ENCODE measurements at places on chromosomes 16 and 17.

GRCh38 chr16:19210280-19210924, 42.4 kb downstream of the SYT17 start:
- DNase-seq, result no peak

GRCh38 chr17:51541215-51541614, 280.9 kb downstream of the UTP18 start:
- no peak for DNase-seq

DNA sequence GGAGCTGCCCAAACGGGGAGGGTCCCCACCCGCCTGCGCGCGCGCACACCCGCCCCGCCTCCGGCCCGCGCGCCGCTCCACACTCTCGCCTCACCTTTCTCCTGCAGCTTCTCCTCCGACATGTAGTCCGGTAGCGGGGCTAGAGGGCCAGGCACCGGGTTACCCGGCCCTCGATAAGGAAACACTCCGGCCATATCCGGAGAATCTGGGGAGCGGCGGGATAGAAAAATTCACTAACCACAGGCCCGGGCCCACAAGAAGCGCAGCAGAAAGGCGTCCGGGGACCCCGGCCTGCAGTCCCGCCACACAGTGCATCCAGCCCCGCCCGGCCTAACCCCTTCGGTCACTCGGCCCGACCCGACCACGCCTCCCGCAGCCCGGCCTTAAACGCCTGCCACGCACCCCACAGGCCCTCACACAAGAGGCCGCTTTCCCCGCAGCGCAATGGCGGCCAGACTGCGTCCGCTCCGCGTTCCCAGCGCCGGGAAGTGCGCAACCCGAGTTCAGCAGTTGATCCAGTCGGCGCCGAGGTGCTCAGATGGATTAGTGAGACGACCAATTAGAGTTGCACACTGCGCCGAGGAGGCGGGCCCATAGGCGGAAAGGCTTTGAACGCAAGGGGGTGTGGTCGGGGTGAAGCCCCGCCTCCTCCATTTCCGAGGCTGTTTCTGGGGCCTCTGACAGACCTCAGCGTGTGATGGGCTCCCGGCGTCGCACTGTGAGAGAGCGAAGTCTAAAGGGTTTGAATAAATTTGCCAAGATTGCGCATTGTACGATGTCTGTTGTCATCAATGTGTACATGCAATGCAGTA, at the start of gene PRPF8:
PRPF8 (minus strand) TSS at position 490 of the 812 bp plus-strand sequence; CDS start at position 194, 296 bp downstream.
- DNase-seq, result peak; percentile 97

- no peak for DNase-seq
Measured at GRCh38 chr16:30658731-30659506, 688 bp downstream of the FBRS start.

- DNase-seq, result no peak
Measured at GRCh38 chr17:51730303-51731050, 428.0 kb downstream of the CA10 start.

GRCh38 chr17:1123921-1124715, 55.7 kb downstream of the ABR start:
- no peak for DNase-seq

GRCh38 chr16:57866529-57866918, 64.2 kb upstream of the KIFC3 start:
- DNase-seq, result no peak

DNA sequence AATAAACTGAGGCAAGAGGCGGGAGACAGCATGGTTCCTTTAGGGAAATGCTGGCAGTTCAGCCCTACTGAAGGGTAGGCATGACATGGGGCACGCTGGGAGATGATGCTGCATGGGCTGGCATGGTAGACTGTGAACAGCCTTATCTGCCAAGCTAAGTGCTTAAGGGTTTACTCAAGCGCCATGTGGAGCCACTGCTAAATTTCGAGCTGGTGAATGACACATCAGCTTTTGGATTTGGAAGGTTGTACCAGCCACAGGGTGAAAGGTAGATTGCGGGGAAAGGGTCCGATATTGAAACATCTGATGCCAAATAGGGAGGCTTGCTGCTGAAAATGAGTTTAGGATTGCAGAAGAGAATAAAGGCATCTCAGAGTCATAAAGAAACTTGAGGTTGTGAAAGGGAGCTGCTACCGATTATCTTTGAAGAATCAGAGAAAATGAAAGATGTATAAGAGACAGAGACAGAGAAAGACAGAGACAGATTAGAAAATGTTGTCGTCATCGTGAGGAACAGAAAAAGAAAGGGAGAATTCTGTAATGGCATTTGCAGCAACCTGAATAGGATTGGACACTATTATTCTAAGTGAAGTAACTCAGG, 16.3 kb downstream of the PIK3R5 start:
- no peak for DNase-seq

GRCh38 chr16:595942-596735, 6.3 kb downstream of the RAB40C start:
- DNase-seq, result no peak

GRCh38 chr16:88393034-88393433, 10.3 kb downstream of the ZNF469 start:
- no peak for DNase-seq

GRCh38 chr16:55494994-55495421, 13.9 kb upstream of the LPCAT2 start:
- DNase-seq, result no peak

DNA sequence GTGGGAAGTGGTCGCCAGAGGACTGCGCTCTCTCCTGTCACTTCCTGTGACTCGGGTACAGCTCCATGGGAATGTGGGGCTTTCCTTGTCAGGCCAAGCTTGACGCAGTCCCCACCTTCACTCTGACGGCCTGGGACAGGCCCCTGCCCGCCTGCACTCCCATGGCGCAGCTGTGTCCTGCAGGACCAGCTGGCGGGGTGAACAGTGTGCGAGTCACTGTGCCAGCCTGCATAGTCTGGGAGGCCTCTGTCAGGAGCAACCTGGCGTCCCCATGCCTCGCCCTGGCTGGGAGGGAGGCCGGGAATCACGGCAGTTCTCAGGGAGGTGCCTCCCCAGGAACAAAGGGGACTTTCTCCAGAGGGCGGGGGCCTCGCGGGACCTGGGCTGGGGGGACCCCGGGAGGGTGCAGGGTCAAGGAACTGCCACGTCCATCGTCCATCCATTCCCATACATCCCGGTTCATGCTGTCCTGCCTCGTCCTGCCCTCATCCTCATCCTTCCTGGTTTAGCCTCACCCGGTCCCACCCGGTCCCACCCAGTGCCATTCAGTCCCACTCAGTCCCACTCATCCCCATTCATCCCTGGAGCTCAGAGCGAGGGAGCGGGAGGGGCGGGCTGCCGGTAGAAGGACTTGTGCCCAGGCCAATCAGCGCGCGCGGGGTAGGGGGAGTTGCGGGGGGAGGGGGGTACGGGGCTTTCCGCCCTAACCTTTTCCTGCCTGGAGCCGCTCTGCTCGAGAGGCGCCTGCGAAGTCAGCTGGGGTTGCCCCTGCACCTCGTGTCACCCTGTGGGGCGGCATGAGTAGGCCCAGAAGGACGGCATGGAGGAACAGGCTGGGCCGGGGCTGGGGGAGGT, 13.4 kb downstream of the FLYWCH1 start:
- no peak for DNase-seq

DNA sequence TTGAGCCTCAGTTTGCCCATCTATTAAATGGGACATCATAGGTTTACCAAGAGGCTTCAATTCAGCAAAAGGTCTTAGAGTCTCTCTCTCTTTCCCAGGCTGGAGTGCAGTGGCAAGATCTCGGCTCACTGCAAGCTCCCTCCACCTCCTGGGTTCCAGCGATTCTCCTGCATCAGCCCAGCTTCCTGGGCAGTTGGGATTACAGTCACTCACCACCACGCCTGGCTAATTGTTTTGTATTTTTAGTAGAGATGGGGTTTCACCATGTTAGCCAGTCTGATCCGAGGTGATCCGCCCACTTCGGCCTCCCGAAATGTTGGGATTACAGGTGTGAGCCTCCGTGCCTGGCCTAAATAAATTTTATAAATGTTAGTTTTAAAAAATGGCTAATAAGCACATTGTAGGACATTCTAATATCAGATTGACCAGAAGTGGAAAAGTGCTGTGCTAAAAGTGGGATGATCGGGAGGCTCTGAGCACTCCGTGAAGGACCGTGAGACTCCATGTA, 1.0 kb upstream of the NLRP1 start:
- DNase-seq, result no peak

- no peak for DNase-seq
Measured at GRCh38 chr17:6696906-6697305, 16.3 kb downstream of the SLC13A5 start.

DNA sequence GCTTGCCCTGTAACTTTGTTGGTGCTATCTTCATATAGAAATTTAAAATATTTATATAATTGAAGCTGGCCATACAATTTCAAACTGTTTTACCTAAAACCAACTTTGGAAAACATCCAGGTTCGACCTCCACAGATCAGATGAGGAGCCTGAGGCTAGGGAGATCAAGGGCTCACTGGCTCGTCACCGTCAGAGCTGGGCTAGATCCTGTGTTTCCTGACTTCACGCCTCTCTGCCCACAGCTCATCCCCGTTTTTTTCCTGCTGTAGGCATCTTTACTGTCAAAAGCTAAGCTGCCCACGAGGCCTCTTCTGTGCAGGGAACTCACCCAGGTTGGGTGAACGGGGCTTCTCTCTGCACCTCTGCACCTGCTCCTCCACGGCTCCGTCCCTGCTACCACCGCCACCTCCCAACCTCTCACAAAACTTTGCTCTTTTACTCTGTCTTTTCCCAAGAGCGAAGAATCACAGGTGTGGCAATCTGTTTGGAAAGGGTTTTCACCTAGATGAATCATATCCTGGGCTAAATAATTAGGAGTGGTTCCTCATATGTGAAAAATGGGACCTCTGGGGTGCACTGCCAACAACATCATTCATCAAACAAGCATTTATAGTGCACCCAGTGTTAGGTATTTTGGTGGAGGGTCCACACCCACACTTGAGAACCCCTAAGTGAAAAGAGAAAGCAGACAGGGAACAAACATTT, 24.8 kb upstream of the KDM6B start:
- DNase-seq, result no peak

DNA sequence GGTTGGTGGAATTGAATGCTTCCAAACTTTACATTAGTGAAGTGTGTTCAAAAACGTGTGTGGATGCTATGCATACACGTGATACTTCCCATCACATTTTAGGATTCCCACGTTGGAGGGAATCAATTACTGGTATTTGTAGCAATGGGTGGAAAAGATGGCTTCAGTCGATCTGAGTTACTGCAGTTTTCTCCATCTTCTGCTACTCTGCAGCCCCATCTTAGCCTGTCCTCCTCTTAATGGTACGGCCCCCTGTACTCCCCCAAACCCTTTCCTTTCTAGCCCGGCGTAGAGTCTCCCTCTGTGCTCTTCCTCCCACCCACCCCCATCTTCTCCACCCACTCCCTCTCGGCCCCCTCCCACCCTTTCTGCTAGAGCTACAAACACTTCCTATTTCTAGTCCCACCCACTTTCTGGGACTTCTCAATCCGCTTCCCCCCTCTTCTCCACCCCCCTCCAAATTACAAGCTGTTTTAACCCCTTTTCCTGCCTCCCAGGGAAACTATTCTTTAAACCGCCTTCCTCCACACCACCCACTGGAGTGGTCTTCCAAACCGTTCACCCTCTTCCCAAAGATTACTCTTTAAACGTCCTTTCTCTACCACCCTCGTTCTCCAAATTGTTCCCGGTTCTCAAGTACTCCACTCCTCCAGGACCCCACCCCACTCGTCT, 1.1 kb downstream of the CHTF8 start:
- DNase-seq, result no peak

DNA sequence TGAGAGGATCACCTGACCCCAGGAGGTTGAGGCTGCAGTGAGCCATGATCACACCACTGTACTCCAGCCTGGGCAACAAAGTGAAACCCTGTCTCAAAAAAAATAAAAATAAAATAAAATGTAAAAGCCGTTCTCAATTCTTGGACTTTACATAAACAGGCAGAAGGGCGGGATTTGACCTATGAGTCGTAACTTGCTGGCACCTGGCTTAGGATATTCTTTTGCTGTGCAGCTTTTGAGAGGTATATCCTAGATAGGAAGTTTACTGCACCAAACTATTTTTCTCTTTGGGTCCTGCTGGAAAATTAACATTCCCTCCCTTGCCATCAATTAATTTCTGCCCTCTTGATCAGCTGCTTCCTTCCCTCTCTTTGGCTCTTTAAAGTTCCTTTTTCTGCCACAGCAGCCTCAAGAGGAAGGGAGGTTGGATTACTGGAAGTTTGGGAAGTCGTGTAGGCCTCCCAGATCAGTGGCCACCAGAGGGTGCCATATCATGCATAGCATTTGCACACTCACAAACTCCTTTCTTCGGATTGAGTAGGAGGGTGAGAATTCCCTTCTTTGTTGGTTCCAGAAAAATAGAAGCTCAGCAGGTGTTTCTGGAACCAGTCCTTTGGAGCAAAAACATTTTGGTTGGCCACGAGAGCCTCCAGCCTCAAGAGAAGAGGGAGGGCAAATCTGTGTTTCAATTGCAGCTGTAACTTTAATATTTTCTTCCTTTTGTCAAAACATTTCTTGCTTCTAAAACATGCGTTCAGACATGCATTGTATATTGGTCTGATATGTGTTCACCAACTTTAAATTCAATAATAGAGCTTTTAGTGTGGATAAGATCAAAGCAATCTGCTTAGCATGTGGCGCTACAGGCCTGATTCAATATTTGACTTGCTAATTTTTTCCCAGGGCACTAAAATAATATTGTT, 147.3 kb downstream of the CCDC182 start:
- peak; percentile 74 for DNase-seq

- no peak for DNase-seq
Measured at GRCh38 chr16:24075931-24076716, 180.0 kb upstream of the CACNG3 start.

- DNase-seq, result peak; percentile 57
Measured at GRCh38 chr16:80924372-80924978, 82.2 kb downstream of the CMC2 start.

DNA sequence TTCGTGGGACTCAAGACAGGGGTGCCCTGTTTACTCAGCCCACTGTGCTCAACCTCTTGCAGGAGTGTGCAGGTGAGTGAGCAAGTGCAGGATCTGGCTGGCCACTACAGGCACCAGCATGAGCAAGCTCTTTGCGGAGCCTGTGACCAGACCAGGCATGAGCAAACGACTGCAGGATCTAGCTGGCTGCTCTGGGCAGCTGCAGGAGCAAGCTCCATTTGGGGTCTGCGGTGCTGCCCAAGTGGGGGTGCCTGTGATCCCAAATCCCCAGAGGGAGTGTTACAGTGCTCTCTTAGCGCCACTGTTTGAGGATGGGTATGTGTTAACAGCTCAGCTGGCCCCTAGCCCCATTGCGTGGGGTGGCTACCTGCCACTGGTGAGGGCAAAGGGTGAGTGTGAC, 2.4 kb downstream of the USP6 start:
- no peak for DNase-seq

Data from neural crest cell (in vitro differentiated cells).